IPS DF 19.7 (cell line): ENCODE measurements at places on chromosomes 3 and 15.

DNA sequence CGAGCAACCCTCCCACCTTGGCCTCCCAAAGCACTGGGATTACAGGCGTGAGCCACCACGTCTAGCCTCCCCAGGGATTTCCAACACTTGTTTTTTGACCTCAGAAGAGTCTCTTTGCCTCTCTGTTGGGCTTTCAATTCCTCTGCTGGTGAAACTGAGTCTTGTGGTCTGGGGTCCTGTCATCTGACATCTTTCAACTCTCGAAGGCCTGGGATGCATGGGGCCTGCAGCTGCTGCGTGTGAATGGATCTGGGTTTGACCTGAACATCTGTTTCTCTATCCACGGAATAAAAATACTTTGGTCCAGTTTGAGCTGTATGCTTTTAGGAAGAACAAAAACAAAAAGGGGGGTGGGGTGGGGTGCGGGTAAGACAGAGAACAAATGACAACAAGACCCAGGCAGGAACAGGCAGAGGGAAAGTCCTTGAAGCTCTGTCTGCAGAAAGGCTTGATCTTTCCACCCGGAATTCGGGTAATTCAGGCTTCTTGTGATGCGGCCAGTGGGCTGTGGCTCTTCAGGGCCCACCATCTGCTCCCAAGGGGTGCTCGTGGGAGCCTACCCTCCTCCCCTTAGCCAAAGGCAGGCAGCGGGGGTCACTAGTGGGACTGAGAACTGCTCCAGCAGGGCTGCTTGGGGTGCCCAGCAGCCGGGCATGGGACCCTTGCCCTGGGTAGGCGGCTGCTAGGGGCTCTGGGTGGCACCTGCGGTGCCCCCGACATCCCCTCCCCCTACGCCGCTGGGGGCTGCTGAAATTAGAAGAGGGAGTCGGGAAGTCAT is 71.5 kb downstream of the SLC12A8 start:
- no peak for DNase-seq

- no peak for DNase-seq
Measured at GRCh38 chr3:12996181-12996506, 77.1 kb downstream of the IQSEC1 start.

DNA sequence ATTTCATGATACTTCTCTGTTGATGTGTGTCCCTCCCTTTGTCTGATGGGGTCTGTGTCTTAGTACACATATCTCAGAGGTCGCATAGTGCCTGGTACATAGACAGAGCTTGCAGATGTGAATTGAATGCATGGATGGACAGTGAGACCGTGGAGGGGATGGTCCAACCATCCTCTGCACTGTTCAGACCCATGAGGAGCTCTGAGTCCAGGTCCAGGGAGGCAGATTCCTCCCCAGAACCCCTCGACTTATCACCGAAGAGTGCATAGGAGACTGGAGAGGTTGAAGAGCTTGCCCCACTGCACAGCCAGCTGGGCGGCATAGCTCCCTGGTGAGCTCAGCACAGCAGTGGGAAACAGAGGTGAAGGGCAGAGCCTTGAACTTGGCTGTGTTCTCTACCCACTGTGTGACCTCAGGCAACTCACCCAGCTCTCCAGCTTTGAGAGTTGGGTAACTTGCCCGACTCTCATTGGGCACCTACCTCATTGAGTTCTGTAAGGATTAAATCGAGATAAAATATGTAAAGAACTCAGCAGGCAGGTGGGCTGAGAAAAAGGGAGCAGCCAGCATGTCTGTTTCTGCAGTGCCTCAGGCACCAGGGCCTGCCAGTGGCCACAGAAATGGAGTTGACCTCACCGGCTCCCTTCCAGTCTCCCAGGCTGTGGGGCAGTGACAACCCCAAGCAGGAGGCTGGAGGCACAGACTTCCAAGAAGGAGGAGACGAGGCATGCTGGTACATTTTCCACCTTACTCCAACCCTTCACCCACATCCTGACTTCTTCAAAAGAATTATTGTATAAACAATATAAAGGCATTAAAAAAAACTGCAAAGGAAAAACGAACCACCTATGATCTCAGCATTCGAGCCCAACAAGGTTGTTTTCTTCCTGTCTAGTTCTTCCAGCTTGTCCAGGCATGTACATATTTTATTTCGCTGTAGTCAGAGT is 54.1 kb upstream of the TFRC start:
- no peak for DNase-seq

DNA sequence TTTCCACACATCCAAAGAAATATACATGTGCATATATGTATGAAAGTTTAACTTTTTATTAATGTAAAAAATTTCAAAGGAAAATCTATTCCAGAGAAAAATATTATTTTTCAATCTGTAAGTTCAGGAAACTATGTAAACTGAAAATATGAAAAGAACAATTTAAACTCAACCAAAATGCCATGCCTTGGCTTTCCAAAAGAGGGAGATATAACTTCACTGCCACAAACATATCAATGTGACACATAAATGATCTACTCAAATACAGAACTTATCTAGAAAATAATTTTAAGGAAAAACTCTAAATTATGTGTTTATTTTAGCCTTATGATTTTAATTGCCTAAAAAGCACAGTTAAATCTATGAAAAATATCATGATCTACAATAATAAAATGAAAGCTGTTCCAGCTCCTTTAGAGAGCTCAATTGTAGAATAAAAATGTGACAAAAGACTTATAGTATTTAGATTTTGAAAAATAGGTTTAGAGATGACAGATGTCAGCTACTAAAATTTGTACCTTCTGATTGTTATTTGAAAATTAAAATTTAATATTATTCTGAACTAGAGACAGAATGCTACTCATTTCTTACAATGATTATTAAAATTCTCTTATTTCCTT is 94.8 kb downstream of the GBE1 start:
- no peak for DNase-seq

DNA sequence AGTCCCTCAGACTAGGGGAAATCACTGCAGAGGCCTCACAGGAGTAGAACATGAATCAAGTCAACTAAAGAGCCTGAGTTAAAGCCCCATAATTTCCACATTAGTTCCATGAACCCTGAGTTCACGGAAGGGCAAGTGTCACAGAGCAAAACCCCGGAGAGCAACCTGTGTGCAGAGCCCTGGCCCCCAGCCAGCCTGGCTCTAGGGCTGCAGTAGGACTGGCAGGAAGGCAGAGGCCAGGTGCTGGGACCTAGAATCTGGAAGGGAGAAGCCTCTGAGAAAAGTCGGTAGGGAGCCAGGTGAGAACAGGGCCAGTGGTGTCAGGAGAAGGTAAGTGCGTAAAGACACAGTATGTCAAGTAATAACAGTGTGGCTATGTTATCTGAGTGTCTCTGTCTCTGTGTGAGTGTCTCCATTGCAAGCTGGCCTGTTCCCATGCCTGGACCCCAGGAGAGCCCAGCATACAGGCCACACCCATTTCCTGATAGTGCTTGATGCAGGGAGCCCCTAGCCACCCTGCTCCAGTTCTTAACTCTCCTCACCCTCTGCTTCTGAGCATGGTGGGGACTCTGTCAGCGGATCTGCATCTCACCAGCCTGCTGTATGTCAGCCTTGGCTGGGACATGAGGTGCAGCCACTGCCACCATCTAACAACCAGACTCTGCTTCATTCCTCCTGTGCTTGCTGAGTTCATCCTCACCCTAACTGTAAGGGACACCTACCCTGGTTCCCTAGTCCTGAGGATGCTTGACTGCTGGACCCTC is 11.3 kb upstream of the MANF start:
- DNase-seq = no peak

GRCh38 chr3:78918361-78919020 is 849.3 kb downstream of the ROBO1 start:
- no peak for DNase-seq

- DNase-seq = no peak
Measured at GRCh38 chr15:92877000-92877399, 23.1 kb upstream of the CHD2 start.

GRCh38 chr15:69626095-69627066 is 173.8 kb downstream of the RPLP1 start:
- no peak for DNase-seq

DNA sequence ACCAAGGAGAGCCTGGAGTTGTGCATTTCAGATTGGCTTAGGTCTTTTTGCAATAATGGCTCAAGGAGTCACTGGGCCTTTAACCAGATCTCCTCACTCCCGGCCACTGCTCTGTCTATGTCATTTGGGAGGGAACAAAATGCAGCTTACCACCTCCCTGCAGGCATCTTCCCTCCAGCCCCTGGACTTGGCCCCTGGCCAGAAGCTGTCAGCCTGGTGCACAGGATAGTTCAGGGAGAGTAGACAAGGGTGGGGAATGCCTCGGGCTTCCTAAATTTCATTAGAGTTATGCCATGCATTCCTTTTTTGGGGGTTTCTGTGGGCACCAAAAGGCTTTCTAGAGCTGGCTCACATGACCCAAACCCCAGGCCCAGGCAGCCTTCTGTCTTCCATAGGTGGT is 70.2 kb upstream of the HRH1 start:
- DNase-seq = no peak

DNA sequence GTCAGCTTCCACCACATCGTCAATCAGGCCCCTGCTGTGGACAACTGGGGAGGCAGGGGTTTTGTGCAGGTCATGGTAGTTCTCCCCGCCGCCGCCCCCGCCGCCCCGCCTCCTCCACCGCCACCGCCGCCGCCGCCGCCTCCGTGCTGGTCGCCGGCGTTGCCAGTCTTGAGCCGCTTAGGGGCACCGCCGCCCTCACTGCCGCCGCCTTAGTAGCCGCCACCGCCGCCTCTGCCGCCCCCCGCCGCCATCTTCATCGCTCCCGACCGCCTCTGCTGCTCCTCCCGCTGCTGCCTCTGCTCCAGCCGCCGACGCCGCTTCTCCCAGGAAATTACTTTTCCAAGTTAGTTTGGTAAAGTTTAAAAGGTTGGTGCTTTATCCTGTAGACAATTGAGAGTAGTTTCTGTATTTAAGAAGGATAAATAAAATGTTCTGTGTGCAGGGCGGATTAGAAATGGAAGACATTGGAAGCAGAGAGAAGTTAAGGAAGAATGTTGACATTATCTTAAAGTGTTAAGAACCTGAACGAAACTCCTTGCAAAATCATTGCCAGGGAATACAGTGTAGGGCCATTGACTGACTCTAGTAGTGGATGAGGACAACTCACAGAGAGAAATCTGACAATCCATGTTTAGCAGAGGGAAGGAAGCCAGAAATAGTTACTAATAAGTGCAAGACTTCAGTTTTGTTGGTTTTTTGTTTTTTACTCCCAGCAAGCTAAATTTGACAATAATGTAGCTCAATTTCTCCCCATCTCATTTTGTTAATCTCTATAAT is 53.0 kb upstream of the GOLGA8A start:
- no peak for DNase-seq

DNA sequence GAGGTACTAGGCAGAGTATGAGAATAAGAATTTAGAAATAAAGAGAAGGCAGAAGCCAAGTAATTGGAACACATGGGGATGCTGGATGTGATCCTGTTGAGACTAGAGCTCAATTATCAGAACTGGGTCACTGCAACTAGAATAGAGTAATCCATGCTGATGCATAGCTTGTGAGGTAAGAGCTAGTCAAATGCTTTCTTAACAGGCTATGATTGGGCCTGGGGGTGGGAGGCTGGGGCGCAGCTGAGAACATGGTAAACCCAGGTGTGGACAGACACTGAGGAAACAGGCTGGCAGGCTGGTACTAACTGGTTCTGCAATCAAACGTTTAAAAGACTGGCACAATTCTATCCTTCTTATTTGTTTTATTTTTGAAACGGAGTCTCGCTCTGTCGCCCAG is 50.5 kb upstream of the LRRFIP2 start:
- DNase-seq = no peak

DNA sequence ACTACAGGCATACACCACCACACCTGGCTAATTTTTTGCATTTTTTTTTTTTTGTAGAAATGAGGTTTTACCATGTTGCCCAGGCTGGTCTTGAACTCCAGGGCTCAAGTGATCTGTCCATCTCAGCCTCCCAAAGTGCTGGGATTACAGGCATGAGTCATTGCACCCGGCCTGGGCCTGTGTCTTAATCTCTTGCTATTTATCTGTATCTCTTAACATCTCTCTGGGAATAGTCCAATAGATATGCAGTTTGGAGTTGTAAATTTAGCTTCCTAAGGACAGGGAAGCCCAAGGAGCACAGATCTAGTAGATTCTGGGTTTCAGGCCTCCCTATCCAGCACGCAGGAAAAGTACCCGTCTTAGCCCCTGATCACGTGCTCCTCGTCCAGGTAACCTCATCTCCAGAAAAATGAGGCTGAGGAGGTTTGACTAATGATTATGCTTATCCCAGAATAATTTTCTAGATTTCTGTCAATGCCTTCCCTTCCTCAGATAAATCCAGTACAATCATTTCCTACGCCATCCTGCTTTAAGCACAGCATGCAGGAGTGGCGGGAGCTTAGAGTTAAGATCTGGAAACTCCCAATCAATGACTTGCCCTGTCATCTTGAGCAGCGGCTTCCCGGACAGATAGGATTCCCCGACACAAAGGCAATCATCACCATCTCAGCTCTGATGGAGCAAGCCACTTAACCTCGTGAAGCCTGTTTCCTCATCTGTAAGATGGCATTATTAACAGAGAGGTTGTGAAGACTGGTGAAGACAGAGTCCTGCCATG is 12.3 kb upstream of the CTDSPL start:
- DNase-seq = no peak

DNA sequence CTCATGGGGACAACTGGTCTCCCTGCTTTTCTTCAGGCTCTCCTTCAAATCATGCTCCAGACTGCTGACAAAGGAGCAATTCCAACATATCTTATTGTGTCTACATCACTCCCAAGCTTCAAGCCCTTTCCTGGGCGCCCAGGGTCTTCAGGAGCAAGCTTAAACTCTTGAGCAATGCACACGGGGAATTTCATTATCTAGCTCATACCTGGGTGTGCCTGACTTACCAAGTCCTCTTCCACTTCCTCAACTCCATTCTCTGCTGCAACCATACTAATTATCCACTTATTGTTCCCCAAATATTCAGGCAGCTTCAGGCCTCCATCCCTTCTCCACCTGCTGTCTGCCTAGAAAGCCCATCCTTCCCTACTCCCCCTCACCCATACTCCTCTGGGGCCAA is 50.6 kb downstream of the B3GNT5 start:
- no peak for DNase-seq

- DNase-seq = no peak
Measured at GRCh38 chr3:147391781-147392624, 14.3 kb downstream of the ZIC4 start.

DNA sequence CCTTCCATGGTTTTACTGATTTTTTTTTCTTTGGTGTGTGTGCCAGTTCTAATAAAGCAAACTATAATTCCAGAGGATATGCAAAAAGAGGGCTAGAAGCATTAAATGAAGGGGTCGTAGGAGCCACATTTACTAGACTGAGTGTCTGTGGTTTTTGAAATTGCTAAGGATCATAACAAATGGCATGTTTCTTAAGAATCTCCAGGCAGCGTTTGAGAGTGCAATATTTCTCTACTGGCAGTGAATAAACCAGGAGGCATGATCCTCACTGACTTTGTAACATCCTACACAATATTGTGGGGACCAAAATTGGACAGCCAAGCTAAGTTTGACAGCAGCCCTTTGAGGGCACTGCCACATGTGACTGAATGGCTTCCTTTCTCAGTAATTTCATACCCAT is 115.9 kb upstream of the CCNL1 start:
- DNase-seq = no peak

GRCh38 chr15:101470548-101471239 is 18.8 kb downstream of the PCSK6 start:
- no peak for DNase-seq
